ENCODE measurements at places on chromosomes 1 and 21.

DNA sequence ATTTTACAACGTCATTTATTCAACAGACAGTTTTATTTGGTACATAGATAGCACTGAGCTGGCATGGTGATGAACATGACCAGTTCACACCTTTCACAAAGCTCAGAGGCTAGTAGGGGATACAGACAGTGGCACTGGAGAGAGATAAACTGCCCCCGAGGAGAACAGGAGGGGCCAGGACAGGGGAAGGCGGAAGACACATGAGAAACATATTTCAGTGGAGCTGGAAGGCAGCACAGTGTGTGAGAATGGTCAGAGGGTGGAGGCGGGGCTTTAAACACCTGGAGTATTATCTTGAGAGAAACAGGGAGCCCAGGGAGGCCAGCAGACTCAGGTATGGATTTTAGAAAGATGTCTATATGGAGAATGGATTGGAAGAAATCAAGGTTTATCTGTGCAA, 49.5 kb downstream of the CHML start:
- DNase-seq, result no peak

DNA sequence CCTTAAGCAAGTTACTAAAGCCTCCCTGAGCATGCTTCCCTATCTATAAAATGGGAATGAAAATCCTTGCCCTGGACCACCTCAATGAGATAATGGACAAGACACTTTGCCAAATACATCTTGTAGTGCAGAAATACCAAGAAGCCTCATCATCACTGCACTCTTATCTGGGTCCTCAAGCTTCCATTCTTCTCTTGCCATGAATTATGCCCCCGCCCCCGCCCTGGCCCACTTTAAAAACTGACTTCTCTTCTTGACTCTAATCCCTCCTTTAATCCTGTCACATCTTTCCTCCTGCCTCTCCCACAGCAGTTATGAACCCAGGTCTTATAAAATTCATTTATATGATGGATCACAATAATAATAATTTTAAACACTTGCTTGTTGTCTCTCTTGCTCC, 14.8 kb downstream of the ARHGEF11 start:
- DNase-seq, result no peak

DNA sequence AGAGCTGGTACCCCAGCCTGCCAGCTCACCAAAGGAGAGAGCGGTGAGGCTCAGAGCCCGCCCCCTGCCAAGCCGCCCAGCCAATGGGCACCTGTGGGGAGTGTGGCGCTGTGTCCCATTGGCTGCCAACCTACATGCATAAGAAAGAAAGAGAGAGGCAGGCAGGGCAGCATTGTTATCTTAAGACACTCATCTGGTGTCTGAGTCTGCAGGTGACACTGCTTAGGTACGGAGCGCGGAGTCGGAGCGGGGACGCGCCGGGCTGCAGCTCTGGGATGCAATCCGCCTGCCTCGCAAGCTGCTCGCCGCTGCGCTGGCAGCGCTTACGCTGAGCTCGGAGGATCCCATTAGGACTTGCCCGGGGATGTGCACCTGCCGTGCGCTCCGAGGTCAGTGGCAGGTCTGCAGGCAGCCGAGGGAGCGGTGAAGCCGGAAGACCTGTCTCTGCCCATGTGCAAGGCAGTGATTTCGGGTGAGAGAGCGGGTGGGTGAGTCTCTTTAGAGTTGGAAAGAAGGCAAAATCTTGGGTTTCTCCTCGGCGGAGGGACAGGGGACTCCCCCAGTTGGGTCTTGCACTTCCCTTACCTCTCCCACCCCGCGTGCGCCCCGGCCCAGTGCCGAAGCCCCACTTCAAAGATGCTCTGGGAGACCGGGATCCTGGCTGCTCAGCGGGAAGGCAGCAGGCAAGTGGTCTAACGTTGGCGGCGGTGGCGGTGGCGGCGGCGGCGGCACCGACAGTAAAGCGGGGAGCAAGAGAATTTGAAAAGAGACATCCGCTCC, at the start of gene BRINP2:
Gene BRINP2 (plus strand): TSS at position 203 of the 780 bp plus-strand sequence. CDS start 58,919 bp downstream, outside the sequence.
- DNase-seq, result no peak

DNA sequence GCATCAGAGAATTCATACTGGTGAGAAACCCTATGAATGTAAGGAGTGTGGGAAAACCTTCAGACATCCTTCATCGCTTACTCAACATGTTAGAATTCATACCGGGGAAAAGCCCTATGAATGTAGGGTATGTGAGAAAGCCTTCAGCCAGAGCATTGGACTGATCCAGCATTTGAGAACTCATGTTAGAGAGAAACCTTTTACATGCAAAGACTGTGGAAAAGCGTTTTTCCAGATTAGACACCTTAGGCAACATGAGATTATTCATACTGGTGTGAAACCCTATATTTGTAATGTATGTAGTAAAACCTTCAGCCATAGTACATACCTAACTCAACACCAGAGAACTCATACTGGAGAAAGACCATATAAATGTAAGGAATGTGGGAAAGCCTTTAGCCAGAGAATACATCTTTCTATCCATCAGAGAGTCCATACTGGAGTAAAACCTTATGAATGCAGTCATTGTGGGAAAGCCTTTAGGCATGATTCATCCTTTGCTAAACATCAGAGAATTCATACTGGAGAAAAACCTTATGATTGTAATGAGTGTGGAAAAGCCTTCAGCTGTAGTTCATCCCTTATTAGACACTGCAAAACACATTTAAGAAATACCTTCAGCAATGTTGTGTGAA, 12.8 kb downstream of the ZFP69B start:
- no peak for DNase-seq

DNA sequence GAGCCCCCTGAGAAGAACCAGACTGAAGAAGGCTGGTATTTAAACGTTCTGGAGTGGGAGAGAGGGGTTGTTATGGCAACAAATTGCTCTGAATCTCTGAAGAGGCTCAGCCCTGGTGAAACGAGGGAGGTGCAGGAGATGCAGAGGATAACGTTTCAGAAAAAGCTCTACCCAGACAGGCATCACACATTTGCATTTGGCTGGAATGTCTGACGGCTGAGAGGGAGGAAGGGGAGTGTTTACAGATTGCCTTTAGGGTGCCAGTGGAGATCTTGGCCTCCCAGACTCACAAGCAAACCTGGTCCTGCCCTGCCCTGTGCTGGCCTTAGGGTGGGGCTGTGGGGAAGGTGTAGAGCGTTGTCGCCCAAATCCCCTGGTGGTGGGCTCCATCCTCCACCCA, 169.0 kb upstream of the AJAP1 start:
- DNase-seq, result no peak

DNA sequence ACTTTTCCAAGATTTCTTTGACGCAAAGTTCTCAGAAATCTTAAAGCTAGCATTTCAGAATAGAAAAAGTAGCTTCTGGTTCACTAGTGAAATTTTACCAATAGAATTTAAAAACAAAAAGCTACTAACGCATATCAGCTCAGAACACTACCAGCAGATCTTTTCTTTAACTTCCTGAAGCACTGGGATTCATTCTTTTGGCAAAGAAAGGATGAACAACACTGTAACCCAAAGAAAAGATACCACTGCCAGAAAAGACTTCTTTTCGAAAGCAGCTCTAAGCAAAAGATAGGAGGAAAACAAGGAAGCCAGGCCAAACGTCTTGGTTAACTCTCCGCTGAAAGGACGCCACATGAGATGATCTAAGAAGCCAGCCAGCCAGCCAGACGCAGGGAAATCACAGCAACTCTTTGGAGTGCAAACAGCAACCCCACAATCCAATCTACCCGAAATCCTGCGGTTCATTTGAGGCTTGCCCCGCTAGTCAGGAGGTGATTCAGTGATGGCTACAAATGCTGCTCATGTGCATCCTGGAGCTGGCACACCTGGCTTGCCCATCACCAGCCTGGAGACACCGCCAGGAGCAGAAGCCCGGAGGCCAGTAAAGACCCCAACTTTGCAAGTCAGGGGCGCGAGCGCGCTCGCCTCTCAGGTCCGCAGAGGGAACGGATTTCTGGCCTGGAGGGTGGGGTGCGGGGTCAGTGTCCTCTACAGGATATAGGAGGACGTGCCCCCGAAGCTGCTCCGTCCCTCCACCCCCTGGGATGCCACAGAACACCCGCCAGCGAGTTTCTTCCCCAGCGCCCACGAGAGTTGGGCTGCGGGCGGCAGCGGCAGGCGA, 812 bp downstream of the NBPF1 start:
- peak; percentile 43 for DNase-seq

DNA sequence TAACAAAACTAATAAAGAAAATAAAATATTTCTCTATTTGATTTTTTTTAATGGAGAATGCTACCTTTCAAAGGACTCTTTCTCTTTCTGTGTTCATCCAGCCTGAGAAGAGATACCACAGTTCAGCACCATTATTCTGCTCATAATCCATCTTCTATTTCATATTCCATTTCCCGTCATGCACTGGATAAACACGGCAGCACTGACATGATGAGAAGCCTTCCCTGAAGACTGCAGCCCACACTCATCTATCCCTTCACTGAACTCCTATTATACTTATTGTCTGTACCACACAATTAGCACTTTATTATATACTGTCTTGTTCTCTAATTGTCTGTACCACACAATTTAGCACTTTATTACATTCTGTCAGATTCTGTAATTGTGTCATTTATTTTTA, 10.7 kb upstream of the NPL start:
- no peak for DNase-seq

GRCh38 chr1:43582162-43582566, 51.5 kb downstream of the PTPRF start:
- DNase-seq, result no peak

- DNase-seq, result no peak
These were observed 405.8 kb downstream of the DUSP10 start for GRCh38 chr1:221336126-221336525.

GRCh38 chr1:208167261-208167869, 76.8 kb downstream of the PLXNA2 start:
- no peak for DNase-seq

DNA sequence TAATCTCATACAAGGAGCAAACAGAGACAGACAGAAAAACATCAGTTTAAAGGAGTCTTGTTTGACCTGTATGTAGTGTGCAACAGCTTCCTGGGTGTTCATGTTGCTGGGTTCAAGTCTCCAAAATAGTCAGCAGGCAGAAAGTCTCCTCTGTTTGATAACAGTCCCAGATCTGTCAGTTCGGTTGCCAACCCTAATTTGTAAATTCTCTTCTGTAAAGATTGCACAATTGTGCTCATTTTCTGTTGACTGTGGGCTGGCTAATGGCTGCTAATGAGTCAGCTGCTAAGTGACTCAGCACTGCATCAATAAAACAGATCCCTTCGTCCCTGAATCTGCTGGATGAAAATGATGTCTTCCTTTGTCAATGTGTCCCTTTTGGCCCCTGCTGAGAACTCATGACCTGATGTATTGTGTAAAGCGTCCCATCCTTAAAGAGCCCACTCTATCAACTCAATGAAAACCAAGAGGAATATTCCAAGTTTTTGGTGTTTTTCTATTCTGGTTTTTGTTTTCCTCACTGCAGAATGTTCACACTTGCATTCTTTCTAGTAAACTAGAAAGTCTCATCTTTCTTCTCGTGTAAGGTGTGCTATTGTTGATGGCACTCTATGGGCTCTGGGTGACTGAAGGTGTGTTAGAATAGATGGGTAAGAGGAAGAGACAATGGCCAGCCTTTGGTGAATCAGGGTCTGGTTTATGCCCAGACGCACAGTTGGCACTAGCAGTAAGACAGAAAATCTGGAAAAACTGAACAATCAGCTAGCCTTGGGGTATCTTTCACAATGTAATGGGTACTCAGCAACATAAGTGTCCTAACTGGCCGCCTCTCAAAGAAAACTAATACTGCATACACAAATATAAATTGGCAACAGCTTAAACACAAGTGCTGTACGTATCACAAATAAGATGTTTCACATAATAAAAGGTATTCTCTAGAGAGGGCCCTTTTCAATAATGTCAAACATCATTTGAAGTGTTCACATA, 75.1 kb upstream of the SIPA1L2 start:
- DNase-seq, result no peak

DNA sequence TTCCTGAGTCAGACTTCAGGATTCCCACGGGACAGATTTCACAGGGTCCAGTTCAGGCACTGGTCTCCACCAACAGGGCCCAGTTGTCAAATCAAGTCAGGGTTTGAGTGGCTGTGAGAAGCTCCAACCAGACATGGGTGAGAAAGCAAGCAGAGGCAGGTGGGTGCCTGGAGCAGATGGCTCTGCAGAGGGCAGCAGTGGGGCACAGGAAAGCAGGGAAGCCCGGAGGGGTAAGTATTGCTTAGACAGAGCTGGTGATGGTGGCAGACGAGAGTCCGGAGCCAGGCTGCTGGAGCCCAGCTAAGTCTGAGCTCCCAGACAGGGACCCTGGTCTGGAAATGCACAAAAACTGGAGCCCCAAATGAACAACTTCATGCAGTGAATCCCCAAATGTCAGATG, 40.4 kb downstream of the RIMS3 start:
- DNase-seq, result peak; percentile 29
